Effector memory CD4-positive, alpha-beta T cell (primary cell): ENCODE measurements at places on chromosomes 1 and 21.

DNA sequence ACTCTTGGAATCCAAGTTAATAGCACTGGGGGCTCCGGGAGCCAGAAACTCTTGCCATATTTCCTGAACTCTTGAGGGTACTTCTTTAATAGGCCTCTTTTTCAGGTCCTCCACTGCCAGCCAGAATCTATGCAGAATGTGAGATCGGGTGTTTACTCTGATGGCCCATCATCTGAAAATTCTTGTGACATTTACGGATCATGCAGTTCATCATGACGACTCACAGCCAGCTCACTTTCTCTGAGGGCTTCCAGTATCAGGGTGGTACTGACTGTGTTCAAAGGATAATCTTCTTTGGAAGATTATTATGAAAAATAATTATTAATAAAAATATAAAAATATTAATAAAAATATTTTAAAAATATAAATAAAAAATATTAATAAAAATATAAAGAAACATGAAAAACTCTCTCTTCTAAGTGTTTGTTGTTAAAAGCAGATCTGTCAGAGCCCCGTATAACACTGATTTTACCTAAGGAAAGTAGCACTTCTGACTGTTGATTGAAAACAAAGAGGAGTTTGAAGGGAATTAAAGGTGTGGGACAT lies 194.3 kb upstream of the GREM2 start:
- DNase-seq, result no peak

GRCh38 chr1:219518168-219518906 lies 94.6 kb downstream of the ZC3H11B start:
- DNase-seq, result no peak

DNA sequence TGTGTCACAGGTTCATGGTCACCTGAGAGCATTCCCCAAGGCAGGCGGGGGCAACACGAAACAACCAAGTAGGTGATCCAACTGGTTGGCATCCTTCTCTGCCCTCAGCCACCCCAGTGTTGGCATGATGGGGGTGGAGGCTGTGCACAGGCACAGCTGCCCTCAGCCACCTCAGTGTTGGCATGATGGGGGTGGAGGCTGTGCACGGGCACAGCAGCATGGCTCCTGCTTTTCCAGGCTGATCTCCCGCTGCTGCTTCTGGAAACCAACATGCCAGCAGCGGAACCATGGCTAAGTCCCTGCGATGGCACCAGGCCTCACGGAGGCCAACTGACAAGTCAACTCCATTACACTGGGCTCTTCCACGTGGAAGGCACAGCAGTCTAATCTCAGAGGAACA lies 447.8 kb downstream of the PTPRU start:
- no peak for DNase-seq

GRCh38 chr1:232211149-232211548 lies 418.8 kb downstream of the SIPA1L2 start:
- DNase-seq, result no peak

DNA sequence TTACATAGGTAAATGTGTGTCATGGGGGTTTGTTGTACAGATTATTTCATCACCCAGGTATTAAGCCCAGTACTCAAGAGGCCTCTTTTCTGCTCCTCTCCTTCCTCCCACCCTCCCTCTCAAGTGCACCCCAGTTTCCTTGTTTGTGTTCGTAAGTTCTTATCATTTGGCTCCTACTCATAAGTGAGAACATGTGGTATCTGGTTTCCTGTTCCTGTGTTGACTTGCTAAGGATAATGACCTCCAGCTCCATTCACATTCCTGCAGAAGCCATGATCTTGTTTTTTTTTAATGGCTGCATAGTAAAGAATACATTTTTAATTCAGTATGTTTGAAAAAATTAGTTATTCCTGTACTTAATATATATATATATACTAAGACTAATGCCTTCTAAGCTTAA lies 107.7 kb downstream of the CLDN17 start:
- DNase-seq, result no peak

- no peak for DNase-seq
Observed at GRCh38 chr1:95954585-95954984, 720.6 kb downstream of the RWDD3 start.

GRCh38 chr1:6954591-6954990 lies 169.3 kb downstream of the CAMTA1 start:
- DNase-seq, result no peak

- peak; percentile 18 for DNase-seq
Observed at GRCh38 chr1:117735045-117735992, 129.5 kb downstream of the TENT5C start.

DNA sequence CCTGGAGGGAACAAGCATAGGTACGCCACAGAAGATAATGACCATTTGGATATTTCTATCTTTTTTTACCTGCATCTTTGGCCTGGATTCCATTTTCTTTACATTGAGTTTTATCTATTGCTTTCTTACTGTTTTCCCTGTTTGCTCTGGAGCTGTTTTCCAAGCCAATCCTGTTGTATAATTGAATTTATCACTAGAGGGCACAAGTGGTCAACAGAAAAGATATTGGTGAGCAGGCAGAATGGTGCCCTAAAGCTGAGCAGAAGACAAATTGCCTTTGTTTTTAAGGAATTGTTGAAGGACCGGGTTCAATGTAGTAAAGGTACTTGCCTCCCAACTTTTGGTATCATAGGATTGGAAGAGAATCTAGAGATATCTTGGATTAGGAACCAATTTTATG lies 152.8 kb downstream of the PPP1R12B start:
- DNase-seq, result no peak

GRCh38 chr1:107530543-107530942 lies 389.7 kb downstream of the NTNG1 start:
- no peak for DNase-seq

DNA sequence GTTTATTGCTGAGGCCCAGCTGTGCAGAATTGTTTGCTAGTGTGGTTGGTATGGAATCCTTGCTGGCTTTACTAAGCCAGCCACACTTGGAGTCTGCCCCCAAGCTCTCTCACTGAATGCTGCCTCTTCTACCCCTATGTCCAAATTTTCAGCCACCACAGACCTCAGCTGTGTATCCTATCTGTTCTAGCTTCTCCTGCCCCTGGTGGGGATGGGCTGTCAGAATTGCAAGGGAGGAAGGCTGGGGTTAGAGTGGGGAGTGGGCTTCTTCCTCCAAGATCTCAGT lies 4.4 kb downstream of the NHLH1 start:
- no peak for DNase-seq

GRCh38 chr1:12039164-12039525 lies 19.8 kb downstream of the MIIP start:
- no peak for DNase-seq

DNA sequence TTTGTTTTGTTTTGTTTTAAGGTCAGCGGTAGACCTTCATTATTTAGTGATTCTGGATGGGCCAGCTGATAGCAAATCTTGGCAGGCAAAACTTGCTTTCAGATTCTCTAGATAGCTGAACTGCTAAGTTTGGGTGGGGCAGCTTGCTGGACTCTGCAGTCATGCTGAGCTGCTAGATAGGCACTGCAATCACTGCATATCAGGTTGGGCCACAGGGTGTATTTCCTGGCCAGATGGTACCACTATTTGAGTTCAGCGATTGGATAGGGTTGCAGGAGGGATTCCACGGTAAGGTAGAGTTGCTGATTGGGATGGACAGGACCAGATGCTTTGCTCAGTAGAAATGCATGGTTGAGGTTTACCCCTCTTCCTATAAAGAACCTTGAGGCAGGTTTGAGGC lies 579.3 kb upstream of the ADGRL4 start:
- DNase-seq, result no peak

- no peak for DNase-seq
Observed at GRCh38 chr1:230650300-230650699, 8.0 kb downstream of the COG2 start.

DNA sequence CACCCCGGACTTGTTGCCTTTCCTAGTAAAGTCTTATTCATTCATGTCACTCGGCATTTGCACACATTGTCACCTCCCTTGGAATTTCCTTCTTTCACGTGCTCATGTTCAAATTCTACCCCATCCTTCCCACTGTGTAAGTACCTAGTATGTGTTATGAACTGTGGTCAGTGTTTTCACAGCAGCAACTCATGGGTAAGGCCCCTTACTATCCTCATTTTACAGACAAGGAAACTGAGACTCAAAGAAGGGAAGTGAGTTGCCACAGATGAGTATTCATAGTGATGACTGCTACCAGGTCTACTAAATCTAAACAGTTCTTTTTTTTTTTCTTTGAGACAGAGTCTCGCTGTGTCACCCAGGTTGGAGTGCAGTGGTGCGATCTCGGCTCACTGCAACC lies 10.5 kb downstream of the CITED4 start:
- no peak for DNase-seq

DNA sequence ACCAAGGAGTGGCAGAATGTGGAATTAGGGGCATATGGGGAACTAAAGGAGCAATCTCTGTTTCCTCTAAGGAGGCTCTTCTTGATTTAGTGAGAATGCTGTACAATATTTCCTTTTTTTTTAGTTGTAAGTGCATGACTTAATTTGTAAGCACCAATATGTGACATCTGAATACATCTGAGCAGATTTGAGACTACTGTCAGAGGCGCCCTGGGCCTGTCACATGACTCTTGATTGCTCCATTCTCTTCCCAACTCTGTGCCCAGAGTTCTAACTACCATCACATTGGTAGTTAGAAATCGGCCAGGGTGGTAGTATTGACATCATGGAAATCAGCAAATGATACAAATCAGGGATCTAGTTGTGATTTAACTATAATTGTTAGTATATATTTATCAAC lies 110.1 kb upstream of the LMO4 start:
- no peak for DNase-seq

GRCh38 chr1:58442114-58442513 lies 104.4 kb downstream of the OMA1 start:
- no peak for DNase-seq

GRCh38 chr1:27235827-27236226 lies 1.4 kb downstream of the WDTC1 start:
- no peak for DNase-seq
